ENCODE measurements at places on chromosomes 5 and 9.

DNA sequence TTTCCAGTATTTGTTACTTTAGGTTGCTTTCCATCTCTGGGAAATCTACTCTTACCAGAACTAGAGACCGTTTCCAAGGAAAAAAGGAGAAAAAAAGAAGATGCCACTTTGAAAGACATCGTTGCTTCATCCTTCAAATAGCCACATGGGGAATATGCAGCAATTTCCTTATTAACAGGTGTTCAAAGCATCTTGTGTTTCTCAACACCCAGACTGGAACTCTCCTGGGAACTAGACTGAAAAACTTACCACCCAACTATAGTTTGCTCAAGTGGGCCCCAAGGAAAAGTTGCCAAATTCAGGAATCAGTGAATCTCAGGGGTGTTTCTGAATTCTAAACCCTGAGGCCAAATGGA is 80.0 kb upstream of the JAK2 start:
- no peaks in the 10 kb centered on the region for H3K27me3 ChIP-seq
- H3K27ac ChIP-seq = no peak overlapping the region
- H3K4me1 ChIP-seq = no peaks in the 10 kb centered on the region
- no peak overlapping the region for H3K4me3 ChIP-seq
- DNase-seq = no peak

DNA sequence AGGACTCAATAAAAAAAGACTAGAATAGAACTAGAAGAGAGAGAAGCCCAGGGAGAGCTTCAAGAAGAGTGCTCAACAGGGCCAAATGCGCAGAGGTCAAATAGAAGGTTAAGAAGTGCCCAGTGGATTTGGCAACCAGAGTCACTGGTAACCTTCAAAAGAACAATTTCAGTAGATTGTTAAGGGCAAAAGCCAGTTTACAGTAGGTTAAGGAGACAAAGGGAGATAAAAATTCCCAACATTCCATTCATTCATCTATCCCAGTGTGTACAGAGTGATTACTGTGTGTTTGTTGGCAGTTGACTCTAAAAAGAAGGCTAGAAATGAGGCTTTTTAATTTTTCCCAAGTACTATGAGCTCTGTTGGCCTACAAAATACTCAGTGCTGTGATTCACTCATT is 69.4 kb downstream of the RIGI start:
- H3K4me3 ChIP-seq = no peak overlapping the region
- no peak for DNase-seq
- no peak overlapping the region for H3K27ac ChIP-seq
- no peaks in the 10 kb centered on the region for H3K36me3 ChIP-seq
- H3K27me3 ChIP-seq = no peaks in the 10 kb centered on the region
- no peaks in the 10 kb centered on the region for H3K4me1 ChIP-seq

DNA sequence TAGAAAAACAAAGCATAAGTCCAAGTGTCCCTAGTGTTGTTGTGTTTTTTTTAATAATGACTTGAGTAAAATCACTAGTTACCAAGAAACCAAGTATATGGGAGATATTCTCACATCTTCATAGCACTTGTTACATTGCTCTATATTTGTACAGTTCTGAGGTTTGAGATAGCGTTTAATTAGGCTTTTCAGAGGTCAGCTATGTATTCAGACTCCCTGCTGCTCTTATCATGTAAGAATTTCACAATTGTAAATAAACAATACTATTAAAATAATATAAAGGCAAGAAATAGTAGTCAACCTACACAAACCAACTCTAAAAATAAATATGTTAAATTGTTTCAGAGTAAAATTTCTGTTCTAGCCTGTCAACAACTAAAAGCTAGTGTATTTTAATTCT is 761.9 kb upstream of the FAM174A start:
- H3K27me3 ChIP-seq = peaks cover 3% of the 10 kb centered on the region
- H3K27ac ChIP-seq = no peak overlapping the region
- DNase-seq = no peak
- H3K36me3 ChIP-seq = no peaks in the 10 kb centered on the region

DNA sequence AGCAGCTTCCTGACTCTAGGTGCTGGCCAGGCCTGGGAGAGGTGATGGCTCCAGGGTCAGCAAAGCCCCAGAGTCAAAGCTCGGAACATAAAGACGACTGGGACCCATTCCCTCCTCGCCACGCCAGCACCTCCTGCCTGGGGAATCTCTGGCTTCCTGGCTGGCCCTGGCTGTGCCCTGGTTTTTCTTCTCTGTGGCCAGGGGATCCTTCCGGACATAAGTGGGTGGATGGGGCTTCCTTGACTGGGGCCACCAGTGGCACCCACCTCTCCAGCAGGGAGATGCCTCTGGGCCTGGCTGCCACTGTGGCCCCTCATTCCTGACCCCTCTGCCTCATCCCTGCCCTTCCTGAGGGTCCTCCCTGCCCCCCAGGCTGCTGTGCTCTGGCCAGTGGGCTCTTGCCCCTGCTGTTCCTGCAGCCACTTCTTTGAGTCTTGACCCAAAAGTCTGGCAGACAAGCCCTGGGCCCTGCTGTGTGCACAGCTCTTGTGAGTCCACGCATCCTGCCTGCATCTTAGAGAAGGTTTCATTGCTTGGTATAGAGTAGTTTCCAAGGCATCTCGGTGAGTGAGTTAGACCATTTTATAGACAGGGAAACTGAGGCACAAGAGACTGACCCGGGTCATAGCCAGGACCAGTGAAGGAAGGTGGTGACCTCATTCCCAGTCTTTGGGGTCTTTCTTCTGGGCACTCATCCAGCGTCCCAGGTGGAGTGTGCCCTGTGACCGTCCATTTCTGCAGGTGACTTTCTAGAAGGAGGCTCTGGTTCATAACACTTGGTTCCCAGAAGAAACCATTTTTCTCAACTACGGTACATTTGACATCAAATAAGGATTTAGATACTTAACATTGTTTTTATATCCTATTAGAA is 17.3 kb upstream of the LPCAT1 start:
- H3K36me3 ChIP-seq = no peaks in the 10 kb centered on the region
- no peak overlapping the region for H3K4me3 ChIP-seq
- peaks cover 10% of the 10 kb centered on the region for H3K27me3 ChIP-seq

DNA sequence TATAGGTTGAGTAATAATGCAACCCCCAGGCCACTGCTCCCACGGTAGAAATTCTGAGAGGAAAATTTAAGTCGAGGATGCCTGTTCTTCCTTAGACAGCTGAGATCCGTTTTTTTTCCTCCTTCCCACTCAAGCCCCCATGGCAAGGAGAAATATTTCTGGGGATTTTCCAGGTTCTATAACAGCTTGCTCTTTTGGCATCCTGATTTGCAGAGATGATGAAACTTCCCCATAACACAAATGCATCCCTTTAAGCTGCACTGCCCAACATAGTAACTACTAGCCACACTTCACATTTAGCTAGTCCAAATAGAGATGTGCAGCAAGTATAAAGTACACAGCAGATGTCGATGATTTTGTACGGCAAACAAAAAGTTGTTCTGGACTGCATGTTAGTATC is 32.5 kb upstream of the GNA14 start:
- H3K4me3 ChIP-seq = no peak overlapping the region
- no peaks in the 10 kb centered on the region for H3K4me1 ChIP-seq
- no peak for DNase-seq
- H3K27me3 ChIP-seq = peaks cover 3% of the 10 kb centered on the region
- H3K27ac ChIP-seq = no peak overlapping the region
- H3K36me3 ChIP-seq = peaks cover 11% of the 10 kb centered on the region

All from glutamatergic neuron (in vitro differentiated cells).